Activated CD4-positive, CD25-positive, alpha-beta regulatory T cell treated with anti-CD3 and anti-CD28 coated beads, Interleukin-2, amount 50 U/mL, for 72 hours (primary cell): ENCODE measurements at places on chromosomes 4 and X.

DNA sequence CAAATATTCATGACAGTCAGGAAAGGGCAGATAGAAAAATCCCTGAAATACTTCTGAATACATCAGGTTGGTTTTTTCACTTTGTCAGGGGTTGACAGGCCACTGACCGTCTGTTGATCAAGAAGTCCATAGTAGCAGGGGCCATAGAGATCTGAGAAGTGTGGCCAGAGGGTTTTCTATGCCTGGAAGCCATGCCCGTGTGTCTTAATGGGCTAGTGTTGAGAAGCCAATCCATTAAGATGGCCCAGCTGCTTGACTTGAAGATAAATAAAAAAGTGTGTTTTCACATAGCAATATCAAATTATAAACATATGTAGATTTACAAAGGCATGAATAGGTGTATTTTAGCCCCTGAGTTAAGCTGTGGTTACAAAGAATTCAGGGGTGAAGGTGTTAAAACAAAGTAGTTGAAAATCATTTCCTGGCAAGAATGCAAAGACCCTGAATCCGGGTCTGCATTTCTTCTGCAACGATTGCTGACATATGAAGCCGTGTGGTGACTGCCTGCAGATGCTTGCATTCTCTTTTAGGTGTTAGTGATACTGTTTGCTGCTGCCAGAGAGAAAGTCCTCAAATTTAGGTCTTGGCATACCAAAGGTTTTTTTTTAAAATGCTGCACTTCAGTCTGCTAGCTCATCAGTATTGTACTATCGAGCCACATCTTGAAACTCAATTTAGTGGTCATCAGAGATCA is 9.3 kb upstream of the LIMCH1 start:
- no peak for DNase-seq

GRCh38 chrX:29107231-29107630 is 520.0 kb downstream of the IL1RAPL1 start:
- DNase-seq: no peak

GRCh38 chrX:2645563-2645962 is 45.5 kb upstream of the CD99 start:
- DNase-seq: no peak

DNA sequence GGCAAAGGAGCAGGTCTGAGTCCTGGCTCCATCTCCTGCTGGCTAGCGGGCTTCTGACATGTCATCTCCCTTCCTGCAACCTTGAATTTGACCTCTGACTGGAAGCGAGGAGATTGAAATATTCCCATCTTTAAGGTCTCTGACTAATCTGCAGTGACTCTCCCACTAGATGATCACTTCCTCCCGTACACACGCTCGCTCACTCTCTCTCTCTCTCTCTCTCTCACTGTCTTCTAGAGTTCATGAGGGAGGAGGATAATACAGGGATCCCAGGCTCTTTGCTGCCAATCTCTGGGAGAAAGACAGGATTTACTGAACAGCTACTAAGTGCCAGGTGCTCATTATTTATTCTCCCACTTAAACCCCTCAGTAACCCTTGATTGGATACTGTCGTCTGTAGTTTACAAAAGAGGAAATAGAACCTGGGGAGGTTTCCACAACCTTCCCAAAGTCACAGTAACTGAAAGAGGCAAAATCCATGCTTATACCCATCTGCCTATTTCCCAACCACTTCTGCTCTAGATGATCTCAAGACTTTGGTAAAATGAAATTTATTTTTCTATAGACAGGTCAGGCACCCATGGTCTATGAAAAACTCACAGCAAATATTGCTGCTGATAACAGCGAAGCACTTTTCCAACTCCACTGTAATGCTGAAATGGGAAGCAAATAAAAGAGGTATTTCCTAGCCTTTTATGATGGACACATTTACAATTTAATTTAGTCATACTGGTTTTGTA is 193.5 kb upstream of the C1QTNF7 start:
- no peak for DNase-seq

DNA sequence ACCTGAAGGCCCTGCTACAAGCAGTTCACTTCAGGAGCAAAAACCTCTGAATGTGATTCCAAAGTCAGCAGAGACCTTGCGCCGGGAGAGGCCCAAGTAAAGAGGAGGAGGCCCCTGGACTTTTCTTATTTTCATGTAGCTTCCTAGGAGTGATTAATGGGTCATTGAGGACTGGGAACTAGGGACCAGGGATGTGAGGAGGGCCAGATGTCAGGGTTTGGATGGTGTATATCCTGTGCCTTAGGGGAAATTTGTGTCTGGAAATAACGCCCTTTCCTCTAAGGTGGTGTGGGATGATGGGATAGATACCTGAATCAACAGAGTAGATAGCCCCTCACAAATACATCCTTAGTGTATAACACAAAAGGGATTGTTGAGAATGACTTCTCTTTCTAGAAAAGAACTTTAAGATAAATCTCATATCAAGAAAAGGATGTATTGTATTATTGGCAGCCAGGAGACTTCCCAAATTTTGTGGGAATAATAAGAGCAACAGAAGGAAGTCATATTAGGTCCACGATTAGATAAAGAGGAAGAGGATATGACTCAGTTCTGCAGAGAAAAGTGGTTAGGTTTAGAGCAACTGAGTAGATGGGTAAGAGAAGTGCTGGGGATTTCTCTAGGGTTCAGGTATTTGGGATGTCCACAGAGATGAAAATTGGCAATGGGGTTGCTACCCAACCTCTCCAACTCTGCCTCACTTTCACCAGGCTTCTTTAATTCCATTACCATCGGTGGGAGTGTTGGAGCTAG is 1.1 kb downstream of the ITGB1BP2 start:
- no peak for DNase-seq

GRCh38 chrX:75096331-75096730 is 59.8 kb downstream of the ABCB7 start:
- no peak for DNase-seq

DNA sequence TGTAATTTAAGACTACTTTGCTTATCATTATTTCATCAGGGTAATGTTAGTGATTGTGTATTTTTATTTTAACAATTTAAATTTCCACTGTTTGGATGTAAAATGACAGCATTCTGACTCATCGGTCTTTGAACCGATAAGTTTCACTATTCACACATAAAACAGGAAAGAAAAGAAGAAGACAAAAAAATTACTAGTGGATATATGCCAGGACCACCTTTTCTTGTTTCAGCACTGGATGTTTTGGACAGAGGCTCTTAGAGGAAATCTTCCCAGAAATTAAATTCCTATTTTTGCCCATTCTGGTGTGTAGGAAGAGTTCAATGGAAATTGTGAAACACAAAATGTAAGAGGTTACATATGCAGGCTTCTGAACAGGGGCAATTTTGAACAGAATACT is 57.4 kb downstream of the VEGFC start:
- no peak for DNase-seq

DNA sequence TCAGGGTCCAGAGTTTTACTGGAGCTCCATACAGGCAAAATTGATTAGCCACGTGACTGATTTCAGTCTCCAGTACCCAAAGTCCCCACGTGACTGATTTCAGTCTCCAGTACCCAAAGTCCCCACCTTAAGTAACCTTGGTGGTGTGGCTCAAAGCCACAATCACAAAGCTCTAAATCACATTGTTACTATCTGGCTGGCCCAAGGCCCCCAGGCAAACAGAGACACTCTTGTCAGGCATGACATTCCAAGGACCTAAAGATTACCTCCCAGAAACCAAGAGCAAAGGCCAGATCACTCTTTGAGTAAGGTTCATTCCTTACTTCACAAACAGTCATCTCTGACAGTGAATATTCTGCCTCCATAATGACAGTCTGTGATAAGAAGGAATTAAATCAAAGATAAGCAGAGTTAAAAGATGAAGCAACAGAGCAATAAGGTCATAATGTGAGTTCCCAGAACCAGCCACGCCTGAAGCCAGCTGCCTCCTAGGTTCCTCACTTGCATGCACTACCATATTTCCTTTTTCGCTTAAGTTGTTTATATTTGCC is 78.5 kb downstream of the ANXA3 start:
- DNase-seq: no peak

DNA sequence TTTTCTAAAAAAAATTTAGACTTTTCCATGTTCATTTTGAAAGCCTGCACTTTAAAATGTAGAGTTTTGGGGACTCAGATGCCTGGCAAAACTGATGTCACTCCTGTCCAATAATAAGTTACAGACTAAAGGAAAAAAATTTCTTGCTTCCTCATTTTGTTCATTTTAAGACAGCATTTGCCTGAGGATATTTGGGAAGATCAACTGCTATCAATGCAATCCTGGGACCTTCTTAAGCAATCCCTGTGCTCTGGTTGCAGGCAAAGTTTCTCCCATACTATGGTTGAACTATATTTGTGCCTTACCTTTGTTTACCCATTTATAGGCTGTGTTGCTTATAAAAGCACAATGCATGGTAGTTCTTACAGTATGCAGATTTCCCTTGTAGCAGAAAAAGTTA is 280.4 kb downstream of the CFAP47 start:
- no peak for DNase-seq
